RPMI8226 (cell line): ENCODE measurements at places on chromosomes 2 and 18.
A peak's percentile ranks its signal among the peaks of the same experiment; 100 is the strongest.

DNA sequence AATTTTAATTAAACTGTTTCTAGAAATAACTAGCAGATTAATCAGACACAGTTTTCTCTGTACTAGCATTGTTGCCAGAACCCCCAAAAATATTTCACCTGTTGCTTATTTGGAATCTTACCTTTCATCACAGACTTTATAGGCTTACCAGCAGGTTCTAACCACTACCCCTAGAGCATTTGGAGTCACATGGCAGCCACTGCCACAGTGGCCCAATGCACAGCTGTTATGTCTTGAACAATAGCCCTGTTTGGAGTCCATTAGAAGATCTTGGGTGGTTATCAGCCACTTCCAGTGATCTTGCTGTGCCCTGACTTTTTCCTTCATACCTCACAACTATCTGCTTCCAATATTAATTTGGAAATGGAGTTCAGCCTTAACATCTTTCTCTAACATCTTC lies 186.2 kb upstream of the TANK start:
- no peak for DNase-seq

- DNase-seq: no peak
These were observed 27.6 kb upstream of the MYO1B start for GRCh38 chr2:191217580-191217979.

DNA sequence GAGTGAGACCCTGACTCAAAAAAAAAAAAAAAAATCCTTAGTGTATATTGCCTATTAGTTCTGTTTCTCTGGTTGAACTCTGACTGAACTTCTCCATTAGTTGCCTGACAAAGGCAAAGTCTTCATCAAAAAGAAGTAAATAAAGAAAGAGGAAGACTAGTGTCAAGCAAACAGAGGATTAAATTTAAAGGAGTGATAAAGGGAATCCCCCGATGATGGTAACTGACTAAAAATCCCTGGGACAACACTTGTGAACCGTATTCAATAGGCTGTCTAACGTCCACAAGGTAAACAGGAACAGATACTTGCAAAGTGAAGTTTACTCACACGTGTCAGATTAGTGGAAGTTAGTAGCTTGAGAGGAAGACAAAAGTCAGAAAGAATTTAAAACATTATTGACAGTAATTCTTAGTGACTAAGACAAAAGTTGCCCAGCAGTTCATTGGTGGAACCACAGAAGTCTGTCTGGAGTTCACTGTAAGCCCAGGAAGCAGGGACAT lies 26.2 kb upstream of the SPOPL start:
- DNase-seq: no peak

DNA sequence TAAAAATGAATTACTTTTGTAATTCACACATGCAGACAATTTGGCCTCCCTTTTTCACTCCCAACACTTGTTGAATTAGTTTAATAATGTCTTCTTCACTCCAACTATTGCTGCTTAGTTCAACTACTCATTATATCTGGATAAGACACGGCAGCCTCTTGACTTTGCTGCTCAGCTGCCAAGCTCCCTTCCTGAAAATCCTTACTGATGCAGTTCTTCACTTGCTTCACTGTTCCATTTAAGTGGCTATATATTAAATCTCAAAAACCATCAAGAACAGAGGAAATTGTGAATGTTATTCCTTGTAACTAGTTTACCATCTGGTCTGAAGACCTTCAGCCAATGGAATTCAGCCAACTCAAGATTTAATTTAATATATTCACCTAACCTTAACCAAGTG lies 127.1 kb downstream of the NCOA1 start:
- DNase-seq: no peak

DNA sequence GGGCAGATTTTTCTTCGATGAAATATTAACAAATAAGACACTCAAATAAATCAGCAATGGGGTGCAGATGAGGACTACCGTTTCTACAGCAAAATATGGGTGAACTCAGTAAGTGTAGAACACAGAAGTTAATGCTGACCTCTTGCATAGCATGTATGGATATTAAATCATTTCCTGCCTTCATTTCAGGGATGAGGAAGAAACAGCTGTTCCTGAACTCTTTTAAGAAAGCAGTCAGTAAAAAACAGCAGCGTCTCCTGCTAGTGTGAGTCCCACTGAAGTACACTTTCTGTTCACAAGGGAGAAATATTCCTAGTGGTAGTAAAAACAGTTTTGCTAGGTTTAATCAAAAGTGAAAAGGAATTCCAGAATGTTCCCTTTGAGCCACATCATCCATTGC lies 379.0 kb downstream of the ZEB2 start:
- no peak for DNase-seq

DNA sequence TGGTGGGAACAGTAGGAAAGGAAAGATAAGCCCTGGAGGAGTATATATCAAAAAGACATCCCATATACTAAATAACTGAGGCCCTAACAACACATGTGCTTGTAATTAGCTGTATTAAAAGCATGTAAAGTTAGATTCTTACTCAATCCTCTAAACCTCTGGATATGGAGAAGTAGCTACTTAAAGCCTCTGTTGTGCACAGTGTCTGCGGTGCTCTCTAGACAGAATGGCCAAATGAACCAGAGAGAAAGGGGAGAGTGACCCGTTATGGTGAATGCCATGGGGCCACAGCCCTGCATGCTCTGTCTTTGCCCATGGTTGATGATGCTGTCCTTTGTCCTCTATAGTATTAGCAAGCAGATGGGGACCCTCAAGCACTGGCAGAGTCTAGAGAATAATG lies 104.4 kb upstream of the SLC8A1 start:
- no peak for DNase-seq

- no peak for DNase-seq
These were observed 55.7 kb downstream of the TMEM18 start for GRCh38 chr2:621303-622099.

GRCh38 chr2:71347517-71347916 lies 15.9 kb downstream of the ZNF638 start:
- DNase-seq: peak; percentile 5

GRCh38 chr18:7370802-7371201 lies 139.9 kb downstream of the LRRC30 start:
- DNase-seq: no peak

DNA sequence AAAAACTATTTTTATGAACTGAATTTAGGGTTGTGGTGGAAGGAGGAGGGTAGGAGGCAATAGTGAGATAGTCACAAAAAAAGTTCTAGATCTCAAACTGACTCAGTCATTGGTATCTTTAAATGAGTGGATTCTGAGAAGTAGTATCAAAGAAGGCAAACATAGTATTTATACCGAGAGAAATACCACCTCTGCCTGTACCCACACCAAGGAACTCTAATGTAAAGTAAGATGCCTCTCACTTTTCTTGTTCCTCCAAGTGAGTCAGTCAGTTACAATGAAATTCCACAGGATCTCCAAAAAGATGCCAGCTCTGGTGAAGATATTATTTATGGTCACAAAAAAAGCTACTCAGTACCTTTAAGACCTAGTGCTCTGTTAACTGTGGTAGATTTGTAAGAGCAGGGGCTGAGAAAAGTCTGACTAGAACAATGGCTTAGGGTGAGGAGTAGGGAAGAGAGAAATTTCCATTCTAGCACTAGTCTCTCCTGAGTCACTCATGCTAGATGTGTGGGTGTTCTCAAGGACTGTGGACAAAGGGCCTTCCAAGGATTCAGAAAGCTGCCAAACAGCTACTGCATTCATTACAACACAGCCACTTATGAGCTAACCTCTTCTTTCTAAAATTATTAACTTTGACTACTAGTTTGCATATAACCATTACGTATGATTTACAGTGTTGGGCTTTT lies 36.3 kb downstream of the YWHAQ start:
- no peak for DNase-seq

GRCh38 chr2:209956271-209956670 lies 46.2 kb upstream of the RPE start:
- peak; percentile 55 for DNase-seq

DNA sequence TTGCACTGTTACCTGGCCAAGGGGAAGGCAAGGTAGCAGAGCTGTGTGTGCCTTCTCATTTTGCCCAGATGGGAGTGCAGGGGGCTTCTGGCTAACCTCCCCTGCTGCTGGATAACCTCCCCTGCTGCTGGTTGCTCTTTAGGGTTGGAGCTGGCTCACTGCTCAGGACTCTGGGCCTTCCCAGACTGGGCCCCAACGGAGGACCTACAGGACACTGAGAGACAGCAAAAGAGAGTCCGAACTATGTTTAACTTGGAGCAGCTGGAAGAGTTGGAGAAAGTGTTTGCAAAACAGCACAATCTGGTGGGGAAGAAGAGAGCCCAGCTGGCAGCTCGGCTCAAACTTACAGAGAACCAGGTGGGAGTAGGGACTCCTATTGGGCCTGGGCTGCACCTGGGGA lies 5.8 kb upstream of the SMYD5 start:
- peak; percentile 41 for DNase-seq

- no peak for DNase-seq
These were observed 720 bp downstream of the LBX2 start for GRCh38 chr2:74498500-74499266.

- DNase-seq: no peak
These were observed 109.8 kb upstream of the CHRNA1 start for GRCh38 chr2:174874085-174874484.

- DNase-seq: no peak
These were observed 33.4 kb downstream of the CDK15 start for GRCh38 chr2:201839727-201840126.

DNA sequence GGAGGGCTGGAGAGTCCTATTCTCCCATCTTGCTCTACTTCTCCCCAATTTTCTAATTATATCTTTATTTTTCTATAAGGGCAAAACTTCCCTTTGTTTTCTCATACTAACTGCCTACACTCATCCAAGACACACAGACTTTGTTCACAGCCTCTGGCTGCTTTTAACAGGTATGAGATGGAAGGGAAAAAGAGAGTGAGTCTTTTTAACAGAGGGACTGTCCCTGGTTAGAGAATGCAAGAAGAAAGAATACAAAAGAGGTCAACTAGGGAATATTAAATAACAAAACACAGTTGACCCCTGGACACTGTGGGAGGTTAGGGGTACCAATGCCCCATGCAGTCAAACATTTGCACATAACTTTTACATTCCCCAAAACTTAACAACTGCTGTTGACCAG lies 41.8 kb downstream of the SP100 start:
- DNase-seq: no peak

DNA sequence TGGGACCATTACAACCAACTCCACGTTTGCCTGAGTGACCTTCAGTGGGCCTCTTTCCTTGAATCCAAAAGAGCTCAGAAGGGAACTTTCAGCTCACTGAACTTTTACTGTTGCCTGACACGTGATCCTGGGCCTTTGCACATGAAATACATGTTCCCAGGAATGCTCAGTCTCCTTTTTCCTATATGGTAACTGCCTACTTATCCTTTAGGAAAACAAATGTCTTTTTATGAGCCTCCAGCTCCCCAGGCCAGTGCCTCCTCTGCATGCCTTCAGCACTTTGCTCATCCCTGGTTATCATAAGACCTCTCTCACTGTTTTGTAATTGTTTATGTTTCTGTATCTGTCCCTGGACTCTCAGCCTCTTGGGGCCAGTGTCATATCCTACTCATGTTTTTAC lies 5.1 kb downstream of the PLA2R1 start:
- no peak for DNase-seq

DNA sequence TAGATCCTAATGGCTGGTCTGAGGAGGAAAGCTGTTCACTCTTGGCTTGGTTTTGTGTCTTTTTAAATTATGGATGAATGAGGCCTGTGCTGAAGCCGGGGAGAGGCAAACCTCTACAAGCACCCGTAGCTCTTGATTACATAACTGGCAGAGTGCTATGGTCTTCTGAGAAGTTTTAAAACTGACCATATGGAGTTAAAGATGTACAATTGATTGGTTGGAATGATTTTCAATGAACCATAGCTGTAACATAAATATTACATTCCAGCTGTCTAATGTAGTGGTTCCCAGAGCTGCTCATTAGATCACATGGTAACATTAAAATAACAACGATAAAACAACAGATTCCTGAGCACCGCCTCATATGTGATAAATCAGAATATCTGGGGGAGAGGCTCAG lies 71.1 kb upstream of the MAP4K3 start:
- no peak for DNase-seq

DNA sequence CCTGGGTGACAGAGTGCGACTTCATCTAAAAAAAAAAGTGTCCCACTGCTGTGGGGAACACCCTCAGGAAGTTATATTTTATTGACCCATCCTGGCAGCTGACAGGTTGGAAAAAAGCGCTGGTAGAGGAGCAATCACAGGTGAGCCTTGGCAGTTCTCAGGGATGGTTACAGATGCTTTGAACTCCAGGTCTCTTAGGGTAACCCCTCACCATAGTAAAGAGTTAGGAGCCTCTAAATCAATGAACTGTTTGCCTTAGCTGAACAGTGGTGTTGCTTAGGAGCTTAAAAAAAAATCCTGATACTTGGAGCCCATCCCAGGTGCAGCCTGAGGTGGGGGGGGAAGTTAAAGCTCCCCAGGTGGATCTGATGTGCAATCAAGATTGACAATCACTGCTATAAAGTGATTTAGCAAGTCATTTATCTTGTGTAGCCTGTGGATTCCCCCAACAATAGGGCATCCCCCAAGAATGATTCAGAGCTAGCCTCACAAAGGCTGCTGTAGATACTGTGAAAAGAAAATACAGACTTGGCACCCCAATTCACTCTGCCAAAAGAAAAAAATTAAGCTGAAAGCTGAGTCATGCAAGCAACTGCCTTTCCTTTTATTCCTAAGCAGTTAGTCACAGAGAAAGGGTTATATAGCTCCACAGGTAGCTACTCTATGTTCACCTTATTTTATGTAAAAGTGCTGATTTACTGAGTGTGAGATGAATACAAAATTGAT lies 14.8 kb downstream of the SLC16A14 start:
- no peak for DNase-seq

DNA sequence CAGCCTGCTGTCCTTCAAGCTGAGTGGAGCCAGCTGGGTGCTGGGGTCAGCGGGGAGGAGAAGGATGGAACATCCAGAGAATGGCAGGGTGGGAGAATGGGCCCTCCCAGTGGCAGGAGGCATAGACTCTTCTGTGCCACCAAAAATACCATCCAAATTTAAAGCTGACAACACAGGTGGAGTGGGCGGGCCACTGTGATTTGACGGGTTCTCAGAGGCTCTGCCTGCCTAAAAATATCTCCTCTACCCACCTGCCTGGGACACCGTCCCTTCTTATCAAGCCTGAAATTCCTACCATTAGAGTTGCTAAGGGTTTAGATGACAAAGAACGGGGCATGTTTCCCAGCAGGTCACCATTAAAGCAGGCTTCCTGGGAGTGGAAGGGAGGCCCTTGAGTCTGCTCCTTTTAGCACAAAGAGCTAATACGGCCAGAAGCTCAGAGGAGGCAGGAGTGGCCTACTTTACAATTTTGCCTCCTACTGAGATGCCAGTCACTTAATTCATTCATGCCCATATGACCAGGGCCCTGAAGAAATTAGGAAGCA lies 19.8 kb upstream of the MARCHF4 start:
- no peak for DNase-seq
